ENCODE measurements at places on chromosomes 16 and 17.

- DNase-seq: no peak
Observed at GRCh38 chr16:4265676-4266075, 7.1 kb downstream of the TFAP4 start.

DNA sequence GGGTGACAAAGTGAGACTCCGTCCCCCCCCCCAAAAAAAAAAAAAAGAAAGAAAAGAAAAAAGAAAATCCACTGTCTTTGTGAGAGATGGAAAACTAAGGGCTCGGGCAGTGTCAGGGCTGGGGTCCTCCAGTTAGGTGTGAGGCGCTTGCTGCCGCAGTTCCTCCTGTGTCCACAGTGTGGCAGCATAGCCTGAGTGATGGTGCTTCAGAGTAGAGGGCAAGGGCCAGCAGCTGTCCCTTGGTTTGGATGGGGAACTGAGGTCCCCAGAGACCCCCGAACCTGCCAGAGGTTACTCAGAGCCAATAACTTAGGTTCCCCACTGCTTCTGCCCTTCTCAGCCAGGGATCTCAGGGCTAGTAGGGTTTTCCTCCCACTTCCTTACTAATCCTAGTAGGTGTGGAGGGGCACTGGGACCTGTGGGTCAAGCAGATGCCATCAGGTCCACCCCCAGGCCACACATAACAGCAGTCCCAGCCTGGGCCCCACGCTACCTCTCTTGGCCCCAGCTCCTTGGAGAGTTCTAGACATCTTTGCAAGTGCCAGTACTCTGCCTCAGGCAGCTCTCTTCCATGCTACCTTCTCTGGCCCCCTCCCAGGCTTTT lies 7.9 kb upstream of the LLGL1 start:
- DNase-seq: peak; percentile 32

DNA sequence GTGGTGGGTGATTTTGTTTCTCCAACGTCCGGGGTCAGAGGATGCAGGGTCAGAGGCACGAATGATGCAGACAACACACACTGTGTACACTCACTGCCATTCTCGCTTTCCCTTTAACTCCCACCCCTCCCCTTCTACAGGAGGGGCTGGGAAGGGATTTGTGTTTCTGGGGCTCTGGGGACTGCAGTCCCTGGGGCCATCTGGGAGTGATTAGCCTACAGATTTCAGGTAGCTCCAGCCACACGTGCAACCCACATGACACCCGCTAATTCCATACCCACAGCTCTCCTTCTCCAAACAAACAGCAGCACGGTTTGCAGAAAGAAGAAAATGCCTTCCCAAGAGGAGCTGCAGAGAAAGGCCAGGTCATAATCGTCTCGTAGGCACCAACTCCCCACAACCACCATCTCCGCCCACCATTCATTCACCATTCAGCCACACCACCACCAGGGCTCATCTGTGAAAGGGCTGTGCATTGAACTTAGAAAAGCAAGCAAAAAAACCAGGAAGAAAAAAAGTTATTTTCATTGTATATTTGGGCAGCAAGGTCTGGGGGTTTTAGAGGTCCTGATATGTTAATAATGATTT lies 9.4 kb upstream of the SOX9 start:
- DNase-seq: no peak

DNA sequence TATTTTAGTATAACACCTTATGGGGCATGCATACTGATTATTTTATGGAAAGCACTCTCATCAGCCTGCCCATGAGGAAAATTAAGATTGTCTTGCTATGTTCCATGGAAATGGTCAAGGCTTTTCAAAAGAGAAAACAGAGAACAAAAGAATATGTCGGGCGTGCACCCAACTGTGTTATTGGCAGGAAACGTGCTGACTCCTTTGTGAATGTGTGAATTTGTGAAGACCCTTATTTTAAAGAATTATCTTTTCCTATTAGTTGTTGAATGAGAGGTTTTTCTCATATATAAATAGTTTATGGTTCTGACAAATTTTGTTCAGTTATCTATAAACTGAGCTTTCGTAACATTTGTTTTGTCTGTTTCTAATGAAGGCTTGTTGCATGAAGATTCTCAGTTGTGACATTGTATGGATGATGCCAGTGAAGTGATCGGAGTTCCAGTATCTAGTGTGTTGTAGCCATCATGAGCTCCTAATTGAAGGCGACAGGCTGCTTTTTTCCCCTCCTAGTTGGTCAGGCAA lies 180.0 kb downstream of the BCAS3 start:
- no peak for DNase-seq

Data from Jurkat, Clone E6-1 (cell line).